ENCODE measurements at places on chromosomes 6 and 20.
A peak's percentile ranks its signal among the peaks of the same experiment; 100 is the strongest.

DNA sequence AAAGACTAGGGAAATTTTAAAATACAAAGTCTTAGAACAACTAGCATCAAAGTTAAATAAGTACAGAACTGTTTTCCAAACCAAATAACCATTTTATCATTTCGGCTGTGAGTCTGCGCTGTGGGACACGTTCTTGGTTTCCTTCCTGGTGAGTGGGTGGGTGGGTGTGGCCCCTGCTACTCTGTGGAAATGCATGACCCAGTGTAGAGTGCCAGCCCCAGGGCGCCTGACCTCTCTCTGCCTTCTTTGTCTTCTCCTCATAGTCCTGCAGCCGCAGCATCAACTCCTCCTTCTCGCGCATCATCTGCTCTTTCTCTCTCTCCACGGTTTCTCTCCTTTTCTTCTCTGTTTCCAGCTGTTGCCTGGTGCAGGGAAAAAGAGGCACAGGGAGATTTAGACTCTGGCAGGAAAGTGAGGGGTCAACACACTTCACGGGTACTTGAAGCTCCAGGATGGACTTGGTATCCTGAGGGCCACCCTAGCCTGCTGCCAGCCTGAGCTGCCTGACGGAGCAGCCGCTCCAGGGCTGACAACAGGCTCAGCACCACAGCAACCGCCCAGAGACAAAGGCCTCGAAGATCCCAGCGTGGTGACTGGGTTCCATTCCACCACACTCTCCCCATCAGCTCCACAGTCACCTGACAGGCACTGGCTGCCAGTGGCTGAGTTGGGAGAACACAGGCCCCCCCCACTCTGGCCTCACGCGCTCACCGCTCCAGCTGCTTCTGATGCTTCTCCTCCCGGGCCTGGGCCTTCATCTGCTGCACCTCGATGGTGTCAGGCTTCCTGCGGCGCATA, 48.4 kb downstream of the EZR start:
- DNase-seq: no peak

DNA sequence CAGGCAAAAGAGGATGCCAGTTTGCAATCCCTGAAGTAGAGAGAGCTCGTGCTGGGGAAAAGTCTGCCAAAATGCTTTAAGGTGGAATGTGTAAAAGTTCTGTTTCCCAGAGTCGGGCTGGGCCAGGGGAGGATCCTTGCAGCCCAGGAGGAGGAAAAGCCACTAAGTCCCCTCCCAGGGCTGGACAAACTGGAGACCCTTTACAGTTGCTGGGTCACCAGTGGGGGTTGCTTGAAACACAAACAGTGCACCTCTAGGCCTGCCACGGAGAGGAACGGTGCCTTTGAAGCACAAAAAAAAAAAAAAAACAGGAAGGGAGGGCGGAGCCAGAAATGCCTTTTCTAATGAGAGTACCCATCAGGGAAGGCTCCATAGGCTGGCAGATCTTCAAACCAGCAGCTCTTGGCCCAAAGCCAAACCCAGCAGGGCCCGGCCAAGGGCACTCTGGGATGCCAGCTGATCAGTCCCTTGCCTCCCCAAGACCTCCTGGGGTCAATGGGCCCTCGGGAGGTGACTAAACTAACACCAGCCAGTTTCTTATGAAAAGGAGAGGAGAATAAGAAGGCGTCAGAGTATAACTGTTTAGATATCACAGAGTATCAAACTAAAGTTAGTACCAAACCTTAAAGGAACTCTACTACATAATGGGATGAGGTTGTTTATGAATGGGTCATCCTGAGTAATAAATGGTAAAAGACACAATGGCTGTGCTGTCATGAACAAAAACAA, 23.7 kb downstream of the HLA-A start:
- DNase-seq: no peak

GRCh38 chr6:166006900-166007301, 160.8 kb downstream of the TBXT start:
- no peak for DNase-seq

DNA sequence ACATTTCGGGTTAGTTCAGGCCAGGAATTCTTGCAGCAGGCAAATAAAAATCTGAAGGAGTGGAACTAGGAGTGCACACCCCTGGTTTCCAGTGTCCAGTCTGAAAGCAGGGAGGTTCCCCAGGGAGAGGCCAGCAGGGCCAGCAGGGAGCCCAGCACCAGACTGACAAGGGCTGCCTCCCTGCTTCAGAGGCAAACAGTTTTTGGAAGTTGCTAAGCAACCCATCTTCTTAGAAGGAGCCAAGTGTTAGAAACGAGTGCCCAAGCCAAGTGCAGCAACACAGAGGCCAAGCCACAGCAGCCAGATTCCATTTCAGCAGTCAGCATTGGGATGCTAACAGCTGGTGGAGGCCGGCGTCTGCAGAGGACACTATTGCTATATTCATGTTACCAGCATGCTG, 179.1 kb downstream of the SYNDIG1 start:
- no peak for DNase-seq

DNA sequence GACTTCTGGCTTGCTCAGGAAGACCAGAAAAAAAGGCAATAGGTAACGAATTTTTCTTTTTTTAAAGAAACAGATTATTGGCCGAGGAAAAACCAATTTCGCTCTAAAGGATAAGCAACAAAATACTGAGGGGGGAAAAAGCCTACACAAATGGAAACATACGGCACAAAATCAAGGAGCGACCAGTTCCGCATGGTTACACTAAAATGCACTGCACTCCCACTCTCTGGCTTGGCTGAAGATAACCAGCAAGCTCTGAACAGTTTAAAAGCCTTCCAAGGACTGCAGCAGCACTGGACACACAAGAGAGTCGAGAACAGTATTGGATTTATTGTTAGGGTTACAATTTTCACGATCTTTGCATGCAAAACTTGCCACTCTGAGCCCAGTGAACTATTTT, 881 bp upstream of the MAP7 start:
- DNase-seq: no peak

DNA sequence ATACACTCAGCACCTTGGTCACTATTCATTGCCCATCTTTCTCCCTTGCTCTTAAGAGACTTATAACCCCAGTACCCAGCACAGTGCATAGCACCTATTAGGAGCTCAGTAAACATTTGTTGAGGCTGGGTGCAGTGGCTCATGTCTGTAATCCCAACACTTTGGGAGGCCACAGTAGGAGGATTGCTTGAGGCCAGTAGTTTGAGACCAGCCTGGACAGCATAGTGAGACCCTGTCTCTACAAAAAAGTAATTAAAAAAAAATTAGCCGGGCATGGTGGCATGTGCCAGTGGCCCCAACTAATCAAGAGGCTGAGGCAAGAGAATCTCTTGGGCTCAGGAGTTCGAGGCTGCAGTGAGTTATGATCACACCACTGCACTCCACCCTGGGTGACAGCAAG, 8.2 kb upstream of the EIF2S2 start:
- DNase-seq: no peak

GRCh38 chr6:28944412-28944865, 20.7 kb upstream of the TRIM27 start:
- DNase-seq: peak; percentile 25

All from NCI-H526 (cell line).